SHP77 (cell line): ENCODE measurements at places on chromosomes 4 and X.

GRCh38 chr4:100391863-100392262 is 126.0 kb downstream of the EMCN start:
- DNase-seq: no peak

- no peak for DNase-seq
These were observed 17.0 kb downstream of the ADGRA3 start for GRCh38 chr4:22498866-22499265.

DNA sequence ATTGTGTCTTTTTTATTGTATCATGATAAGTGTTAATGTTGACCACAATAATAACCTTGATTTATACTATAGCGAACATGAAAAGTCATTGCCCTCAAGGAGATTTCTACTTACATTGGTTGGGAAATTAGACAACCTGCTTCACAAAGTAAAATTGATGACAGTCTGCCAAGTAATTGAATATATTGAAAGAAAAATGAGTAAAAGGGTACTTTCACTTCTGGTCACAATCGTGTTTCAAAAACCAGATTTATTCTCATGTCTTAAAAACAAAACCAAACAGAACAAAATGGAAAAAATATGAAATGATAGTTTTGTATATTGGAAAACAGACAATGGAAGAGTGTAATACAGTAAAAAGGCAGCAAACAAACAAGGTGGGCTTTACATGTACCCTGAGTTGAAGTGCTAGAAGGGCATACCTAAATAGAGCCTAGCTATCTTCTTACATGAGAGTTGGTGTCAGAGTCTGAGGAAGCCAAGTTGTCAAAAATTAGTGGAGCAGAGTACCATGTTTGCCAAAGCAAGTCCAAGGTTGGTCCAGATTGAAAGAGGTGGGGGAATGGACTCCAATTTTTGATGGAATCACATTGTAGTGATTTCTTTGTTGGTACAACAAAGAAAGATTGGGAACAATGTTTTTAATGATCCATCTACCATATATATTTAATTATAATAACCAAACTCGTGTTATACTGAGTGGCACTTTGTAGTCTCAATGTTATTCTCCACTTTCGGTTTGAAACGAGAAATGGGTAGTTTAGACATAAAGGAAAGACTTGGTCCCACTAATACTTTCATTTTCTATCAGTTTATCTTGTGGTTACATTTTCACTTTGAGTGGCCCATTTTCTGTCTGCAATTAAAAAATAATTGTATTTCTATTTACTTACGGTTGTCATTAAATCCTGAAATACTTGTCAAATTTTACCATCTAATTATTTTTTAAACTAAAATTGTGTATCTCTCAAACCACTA is 775.6 kb downstream of the STIM2 start:
- DNase-seq: no peak

DNA sequence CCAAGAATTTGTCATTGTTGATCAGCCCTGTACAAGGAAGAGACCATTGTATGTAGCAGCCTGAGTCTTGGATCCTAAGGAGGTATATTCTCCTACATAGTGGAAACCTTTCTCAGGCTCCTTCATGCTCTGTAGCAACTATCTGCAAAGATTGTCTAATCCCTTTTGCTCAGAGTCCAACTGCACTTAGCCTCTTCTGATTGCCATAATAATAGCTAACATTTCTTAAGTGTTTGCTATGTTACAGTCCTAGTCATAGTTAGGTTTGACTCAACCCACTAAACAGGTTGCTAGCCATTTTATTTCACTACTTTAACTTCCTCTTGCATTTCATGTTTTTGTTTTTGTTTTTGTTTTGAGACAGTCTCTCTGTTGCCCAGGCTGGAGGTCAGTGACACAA is 50.8 kb upstream of the SLC16A2 start:
- DNase-seq: no peak

DNA sequence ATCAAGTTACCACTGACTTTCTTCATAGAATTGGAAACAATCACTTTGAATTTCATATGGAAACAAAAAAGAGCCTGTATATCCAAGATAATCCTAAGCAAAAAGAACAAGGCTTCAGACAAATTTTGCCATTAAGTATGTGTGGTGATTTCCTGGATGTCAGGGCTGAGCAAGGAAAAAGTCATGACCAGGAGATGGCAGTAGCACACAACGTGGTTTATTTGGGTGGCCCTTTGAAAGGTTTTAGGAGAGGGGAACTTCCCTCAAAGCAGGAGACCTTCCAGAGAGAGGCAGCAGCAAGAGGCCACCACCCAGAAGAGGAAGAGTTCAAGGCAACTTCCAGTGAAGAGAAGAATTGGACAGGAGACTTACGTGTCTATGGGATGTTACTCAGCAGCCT is 18.1 kb upstream of the ZXDB start:
- DNase-seq: peak; percentile 36

- DNase-seq: peak; percentile 49
These were observed 61.4 kb upstream of the TRIM2 start for GRCh38 chr4:153142700-153143438.

- DNase-seq: no peak
These were observed at the start of gene IL15 for GRCh38 chr4:141636082-141636770. Gene IL15, plus strand, starts transcription at chr4:141636583. Its CDS starts 82,882 bp downstream, at chr4:141719465.

DNA sequence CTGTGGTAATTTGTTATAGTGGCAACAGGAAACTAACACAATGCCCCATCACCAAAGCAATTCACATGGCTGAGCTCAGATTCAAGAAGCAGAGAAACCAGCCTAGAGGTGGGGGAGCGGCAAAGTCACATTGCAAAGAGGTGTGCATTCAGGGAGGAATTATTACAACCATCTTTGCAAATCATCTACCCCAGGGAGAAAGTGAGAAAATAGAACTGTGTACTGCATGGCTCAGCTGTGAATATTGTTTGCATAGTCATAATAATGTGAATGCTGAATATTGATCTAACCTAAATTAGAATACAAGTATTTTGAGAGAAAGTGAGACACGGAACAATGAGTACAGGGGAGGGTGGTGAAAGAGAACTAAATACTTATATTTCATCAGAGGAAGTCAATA is 387.9 kb downstream of the BCOR start:
- no peak for DNase-seq

DNA sequence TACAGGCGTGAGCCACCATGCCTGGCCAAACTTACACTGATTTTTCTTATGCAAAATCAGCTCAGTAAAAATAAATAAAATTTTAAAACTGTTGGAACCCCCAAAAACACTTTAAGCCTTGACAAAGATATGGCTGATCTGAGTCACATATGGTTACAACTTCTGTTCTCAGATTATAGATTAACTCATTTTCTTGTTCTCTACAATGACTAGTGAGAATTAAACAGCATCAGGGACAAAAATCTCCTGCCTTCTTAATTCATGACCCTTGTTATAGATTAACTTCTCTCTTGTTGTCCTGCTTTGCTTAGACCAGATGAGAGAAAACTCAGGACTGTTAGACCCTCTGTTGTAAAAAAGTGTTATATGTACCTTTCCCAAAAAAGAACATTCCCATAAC is 24.2 kb upstream of the EXOC1L start:
- no peak for DNase-seq

DNA sequence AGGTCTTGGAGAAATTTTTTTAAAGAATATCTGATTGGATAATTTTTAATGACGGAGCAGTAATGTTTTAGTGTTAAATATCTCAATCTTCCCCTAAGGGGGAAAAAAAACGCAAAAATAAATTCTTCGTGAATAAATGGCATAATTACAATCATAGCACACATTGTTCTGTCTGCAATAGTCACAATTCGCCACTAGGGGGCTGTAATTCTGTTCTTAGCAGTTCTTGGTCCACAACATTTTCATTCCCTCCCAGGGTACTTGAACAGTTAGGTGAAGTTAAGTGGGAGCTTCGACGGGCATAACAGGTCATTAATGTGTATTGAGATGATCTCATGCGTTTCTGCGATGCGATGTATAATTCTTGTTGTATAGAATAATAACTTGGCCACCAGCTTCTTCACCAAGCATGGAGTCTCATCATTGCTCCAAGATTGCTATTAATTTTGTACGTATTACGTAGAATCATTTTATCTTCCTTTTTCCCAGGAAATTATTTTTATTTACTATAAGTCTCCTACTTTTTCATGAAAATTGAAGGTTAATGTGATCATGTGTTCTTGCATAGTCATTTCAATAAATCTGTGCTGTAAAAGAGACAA is 27.2 kb downstream of the HTR2C start:
- no peak for DNase-seq

DNA sequence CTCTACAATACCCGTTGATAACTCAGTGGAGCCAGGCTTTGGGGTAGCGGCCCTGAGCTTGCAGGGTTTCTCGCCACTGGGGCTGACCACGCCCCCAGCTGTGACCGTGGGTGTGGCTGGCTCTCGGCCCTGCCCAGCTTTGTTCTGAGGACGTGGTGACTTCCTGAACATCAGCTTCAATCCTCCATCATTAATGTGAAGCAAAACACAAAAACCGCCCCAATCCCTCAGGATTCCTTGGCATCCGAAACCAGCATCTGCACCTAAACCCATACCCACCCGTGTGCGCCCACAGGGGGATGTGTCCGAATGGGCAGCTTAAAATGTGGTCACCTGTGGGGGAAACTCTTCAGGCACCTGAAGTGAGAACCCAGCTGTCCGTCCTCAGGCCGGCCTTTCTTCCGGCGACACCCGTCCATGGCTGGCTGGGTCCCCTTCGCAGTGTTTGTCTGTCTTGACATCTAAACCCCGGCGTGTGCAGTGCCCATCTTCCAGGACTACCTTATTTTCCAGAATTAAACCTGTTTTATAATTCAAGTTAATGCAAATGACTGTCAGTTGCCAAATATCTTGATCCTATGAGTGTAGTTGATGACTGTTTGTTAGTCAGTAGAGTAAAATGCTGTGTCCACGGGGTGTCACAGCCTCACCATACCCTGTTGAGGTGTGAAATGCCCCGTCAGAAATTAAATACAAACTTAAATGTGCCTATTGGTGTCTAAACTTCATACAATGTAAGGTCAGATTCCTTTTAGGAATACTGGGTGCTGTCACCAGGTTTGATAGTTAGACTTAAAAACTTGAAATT is 27.3 kb downstream of the NELFA start:
- no peak for DNase-seq

DNA sequence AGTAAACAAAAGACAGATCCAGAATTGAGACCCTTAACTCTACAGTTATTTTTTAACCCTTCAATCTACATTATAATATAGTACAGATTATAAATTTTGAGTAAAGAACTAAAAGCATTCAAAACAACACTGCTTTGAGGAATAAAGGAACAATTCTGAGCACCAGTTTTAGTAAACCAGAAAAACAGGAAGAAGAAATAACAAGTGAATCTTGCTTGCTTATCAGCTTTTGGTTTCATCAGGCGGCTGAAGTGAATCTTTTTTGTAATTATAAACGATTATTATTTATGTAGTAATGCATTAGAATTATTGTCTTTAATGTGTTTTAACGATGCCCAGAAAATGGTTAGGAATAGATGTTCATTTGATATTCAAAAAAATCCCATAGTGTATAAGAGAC is 305.4 kb downstream of the ARAP2 start:
- DNase-seq: no peak

DNA sequence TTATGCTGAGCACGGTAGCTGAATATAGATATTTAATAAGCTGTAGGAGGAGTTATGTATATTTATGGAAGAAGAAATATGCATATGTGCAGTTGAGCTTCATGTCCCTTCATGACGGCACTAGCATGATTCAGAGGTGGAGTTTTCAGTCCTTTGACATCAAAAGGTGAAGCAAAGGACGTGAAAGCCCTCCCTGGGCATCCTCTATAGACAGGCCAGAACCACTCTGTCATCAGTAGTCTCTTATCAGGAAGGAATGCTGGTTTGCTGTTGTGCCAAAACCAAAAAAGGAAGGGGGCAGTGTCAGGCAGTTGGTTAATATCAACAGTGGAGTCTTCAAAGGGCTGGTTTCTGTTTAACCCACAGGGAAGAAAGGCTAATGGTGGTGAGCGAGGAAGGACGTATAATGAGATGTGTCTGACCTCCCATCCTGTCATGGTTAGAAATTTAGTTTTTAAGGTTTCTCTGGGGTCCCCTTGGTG is 23.5 kb upstream of the IL2 start:
- no peak for DNase-seq

GRCh38 chrX:15714529-15714928 is 23.5 kb upstream of the CA5B start:
- no peak for DNase-seq

DNA sequence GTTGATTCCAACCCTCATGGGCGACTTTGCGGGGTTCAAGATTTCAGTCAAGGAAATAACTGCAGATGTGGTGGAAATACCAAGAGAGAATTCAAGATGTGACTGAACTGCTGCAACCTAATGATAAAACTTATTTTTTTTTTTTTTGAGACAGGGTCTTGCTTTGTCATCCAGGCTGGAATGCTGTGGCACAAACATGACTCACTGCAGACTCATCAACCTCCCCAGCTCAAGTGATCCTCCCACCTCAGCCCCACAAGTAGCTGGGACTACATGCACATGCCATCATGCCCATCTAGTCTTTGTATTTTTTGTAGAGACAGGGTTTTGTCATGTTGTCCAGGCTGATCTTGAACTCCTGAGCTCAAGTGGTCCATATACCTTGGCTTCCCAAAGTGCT is 19.5 kb upstream of the WDFY3 start:
- DNase-seq: no peak
